ENCODE measurements at places on chromosomes 4 and X.

DNA sequence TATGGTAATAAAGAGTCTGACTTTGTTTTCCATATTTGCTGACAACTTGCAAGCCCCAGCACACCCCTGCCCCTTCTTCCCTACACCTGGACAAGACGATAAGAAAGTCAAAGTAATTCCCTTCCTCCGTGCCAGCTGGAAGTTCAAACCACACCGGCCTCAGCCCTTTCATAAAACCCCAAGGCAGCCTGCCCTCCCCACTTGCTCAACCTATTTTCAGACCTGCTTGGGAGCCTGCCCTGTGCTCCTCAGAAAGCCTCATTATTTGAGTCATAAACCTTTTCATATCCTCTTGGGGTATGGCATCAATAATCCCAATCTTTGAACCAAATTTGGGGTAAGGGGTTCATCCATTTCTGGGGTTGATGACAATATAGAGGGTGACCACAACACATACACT, 29.5 kb downstream of the NIPAL1 start:
- DNase-seq, result no peak

DNA sequence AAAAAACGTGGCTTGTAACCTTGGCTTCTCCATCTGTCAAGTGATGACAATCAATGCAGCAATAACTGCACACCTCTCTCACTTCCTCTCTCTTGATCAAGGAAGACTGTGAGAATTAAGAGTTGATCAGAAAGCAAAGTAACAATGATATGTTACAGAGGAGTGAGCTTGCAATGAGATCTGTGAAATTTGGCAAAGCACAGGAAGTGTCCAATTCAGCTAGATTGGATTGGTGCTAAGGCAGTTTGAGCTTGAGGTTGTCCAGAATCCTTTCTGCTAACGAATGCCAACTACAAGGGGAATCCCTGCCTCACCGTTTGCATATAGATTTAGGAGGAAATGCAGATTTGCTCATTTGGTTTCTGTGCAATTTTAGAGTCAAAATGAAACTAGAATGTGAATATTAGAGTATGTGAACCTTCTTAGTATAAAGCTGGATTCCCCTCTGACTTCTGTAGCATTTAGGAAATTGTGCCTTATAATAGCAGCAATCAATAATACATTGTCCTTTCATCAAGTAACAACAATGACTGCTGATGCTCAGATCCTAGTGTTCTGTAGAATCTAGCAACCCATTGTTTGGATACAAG, 346.4 kb downstream of the PTTG2 start:
- DNase-seq, result no peak

DNA sequence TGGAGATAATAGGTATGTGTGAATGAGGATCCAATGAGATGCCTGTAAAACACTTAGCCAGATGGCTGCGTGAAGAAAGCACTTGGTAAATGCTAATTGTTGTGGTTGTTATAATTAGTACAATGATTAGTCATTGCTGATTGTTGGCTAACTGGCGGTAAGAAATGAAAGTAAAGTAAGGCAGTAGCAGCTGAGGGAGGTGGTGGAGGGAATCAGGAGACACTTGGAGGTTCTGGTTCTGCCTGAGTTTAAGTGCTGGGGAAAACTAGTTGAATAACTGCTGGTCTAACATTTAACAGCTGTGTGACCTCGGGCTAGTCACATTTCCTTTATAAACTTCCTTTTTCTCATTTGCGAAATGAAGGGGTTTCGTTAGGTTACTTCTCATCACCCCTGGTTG, 30.9 kb downstream of the CD38 start:
- DNase-seq, result no peak

DNA sequence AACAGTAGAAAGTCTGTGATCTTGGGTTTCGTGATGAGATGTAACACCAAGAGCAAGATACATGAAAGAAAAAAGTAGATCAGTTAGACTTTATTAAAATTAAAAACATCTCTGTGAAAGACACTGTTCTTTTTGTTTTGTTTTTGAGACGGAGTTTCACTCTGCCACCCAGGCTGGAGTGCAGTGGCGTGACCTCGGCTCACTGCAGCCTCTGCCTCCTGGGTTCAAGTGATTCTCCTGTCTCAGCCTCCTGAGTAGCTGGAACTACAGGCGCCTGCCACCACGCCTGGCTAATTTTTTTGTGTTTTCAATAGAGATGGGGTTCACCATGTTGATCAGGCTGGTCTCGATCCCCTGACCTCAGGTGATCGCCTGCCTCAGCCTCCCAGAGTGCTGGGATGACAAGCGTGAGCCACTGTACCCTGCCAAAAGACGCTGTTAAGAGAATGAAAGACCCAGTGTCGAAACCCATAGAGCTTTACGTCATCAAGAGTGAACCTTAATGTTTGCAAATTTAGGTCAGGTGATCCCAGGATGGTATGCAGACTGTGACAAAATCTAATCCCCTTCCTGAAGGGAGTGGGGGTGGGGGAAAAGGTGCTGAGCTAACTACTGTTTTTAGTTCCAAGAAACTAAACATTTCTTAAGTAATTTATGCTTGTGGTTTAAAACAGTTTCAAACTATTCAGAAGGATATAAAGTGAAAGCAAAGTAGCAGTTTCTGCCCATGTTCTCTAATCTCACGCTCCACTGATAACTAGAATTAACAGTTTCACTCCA, 8.0 kb downstream of the OFD1 start:
- no peak for DNase-seq

DNA sequence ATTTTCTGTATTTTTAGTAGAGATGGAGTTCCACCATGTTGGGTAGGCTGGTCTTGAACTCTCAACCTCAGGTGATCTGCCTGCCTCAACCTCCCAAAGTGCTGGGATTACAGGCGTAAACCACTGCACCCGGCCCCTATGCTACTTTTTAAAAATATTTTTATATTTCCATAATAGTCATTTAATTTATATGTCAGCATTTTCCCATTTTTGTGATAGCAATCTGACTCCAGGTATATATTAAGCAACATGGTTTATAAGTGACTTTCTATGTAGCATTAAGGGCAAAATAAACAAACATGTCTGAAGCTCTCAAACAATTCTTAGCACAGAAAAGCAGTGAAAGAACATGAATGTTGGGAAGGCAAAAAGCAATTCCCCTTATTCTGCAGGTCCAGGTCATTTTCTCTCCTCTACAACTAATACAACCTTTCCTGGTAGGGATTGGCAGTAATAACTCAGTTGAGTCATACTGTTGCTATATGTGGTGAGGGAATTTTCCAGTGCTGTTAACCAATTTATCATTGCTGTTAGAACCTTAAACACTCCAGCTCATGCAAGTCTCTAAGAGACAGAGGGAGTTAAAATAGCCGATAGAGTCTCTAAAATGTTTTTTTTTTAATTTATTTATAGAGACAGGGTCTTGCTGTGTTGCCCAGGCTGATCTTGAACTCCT, 24.0 kb downstream of the SMIM14 start:
- DNase-seq, result no peak
